T-helper 17 cell (primary cell): ENCODE measurements at places on chromosomes 5 and 9.
A peak's percentile ranks its signal among the peaks of the same experiment; 100 is the strongest.

DNA sequence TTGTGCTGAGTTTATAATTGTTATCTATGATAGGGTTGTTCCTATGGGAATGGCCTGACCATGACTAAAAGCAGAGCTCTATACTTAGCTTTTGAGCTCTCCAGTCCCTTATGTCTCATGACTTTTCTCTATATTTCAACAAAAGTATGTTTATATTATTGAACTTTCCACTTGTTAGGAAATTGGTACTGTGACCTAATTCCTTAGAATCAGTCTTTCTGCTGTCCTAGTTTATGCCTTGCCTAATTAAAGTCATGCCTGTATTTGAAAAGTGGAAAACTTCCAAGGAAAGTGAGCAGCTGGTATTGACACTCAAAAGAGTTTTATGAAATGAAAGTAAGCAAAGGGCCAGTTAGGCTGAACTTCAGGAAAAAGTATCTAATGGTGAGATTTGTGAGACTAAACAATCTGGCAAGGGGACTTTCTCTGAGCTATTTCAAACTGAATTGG is 68.6 kb downstream of the XRCC4 start:
- H3K27ac ChIP-seq: no peak overlapping the region
- DNase-seq: no peak
- no peak overlapping the region for H3K4me3 ChIP-seq
- peaks cover 4% of the 10 kb centered on the region for H3K4me1 ChIP-seq
- no peaks in the 10 kb centered on the region for H3K36me3 ChIP-seq
- H3K27me3 ChIP-seq: no peaks in the 10 kb centered on the region

GRCh38 chr5:126525630-126526245 is 69.3 kb downstream of the ALDH7A1 start:
- no peaks in the 10 kb centered on the region for H3K27me3 ChIP-seq
- peaks cover 2% of the 10 kb centered on the region for H3K4me1 ChIP-seq
- H3K4me3 ChIP-seq: no peak overlapping the region
- no peak for DNase-seq

- DNase-seq: no peak
- no peak overlapping the region for H3K4me3 ChIP-seq
- no peak overlapping the region for H3K27ac ChIP-seq
- H3K4me1 ChIP-seq: no peaks in the 10 kb centered on the region
These were observed 505.3 kb upstream of the ZNF608 start for GRCh38 chr5:125251703-125252102.

- no peaks in the 10 kb centered on the region for H3K36me3 ChIP-seq
- DNase-seq: no peak
These were observed 243.5 kb downstream of the ENC1 start for GRCh38 chr5:74396913-74397622.

DNA sequence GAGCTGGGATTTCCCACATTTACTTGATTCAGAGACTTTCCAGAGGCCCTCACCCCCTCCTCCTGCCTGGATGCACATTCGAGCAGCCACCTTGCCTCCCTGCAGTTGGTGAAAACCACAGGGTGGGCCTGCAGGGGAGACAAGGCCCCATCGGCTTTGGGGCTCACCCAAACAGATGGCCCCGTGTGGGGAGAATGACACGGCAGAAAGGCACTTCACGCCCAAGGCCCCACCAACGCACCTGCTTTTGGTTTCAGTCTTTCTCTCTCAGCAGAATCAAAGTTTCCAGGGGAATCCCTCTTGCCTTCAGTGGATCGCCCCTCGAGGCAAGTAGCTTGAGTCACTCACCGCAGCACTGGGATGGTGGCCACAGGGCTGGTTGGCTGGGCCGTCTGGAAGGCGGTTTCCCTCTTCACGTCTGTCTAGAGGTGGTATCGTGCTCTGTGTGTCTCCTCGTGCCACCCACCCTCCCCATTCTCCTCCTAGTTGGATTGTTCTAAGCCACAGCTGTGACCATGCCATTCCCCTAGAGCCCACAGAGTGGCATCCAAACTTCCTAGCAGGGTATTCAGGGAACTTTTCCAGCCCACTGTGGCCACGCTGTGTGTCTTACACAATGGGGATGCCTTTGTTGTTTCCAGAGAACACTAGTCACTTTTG is 31.8 kb downstream of the SEC61B start:
- peak; percentile 27 for DNase-seq
- H3K27me3 ChIP-seq: no peaks in the 10 kb centered on the region
- H3K27ac ChIP-seq: peak overlapping the region; percentile 84
- H3K4me3 ChIP-seq: peak overlapping the region; percentile 74

GRCh38 chr5:134124289-134125038 is 10.0 kb downstream of the TCF7 start:
- DNase-seq: no peak
- H3K27me3 ChIP-seq: no peaks in the 10 kb centered on the region
- peaks cover 18% of the 10 kb centered on the region for H3K36me3 ChIP-seq
- H3K27ac ChIP-seq: peak overlapping the region; percentile 100
